ENCODE measurements at places on chromosomes 1 and 21. TPM values are rescaled to one million over a fixed set of nuclear protein-coding genes. Genes with fewer than 3 reads are reported as not detected.
A peak's percentile ranks its signal among the peaks of the same experiment; 100 is the strongest.

DNA sequence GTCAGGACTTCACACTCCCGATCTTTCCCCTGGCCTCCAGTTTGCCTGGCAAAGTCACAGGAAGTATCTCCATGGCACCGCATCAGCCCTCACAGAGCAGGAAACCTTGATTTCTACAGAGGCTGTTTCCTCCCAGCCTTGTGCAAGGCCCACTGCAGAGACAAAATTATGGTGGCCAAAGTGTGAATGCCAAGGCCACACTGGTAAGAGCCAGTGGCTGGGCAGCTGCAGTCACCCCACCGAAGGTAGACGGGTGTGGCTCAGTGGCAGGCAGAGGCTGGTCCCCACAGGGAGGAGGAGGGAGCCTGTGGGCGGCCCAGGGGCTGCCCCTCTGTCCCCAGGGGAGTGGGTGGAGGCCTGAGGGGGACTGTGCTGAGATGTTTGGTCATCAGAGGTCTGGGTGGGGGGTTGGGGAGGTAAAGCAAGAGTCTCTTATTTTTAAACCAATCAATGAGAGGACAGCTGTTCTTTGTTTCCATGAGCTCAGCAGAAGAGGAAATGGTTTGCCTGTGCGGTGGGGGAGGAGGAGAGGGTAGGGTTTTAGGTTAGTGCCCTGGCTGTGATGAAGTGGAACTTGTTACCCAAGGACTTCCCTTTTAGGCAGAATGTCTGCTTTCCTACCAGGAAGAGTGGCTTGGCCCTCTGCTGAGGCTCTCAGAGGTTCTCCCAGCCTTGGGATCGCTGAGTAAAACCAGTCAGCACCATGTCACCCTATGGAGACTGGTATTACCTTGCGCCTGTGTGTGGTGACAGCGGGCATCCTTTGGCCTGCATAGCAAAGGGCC, 18.0 kb upstream of the BTG2 start:
- H3K4me1 ChIP-seq = no peaks in the 10 kb centered on the region
- no peak for DNase-seq
- H3K27ac ChIP-seq = no peak overlapping the region
- H3K4me3 ChIP-seq = no peak overlapping the region
- H3K36me3 ChIP-seq = no peaks in the 10 kb centered on the region
- H3K27me3 ChIP-seq = peaks cover 54% of the 10 kb centered on the region

GRCh38 chr1:92466683-92467352, 19.9 kb downstream of the GFI1 start:
- no peak overlapping the region for H3K27ac ChIP-seq
- DNase-seq = no peak
- H3K36me3 ChIP-seq = no peaks in the 10 kb centered on the region
- H3K4me1 ChIP-seq = peaks cover 2% of the 10 kb centered on the region

GRCh38 chr1:14891991-14892390, 261.6 kb upstream of the TMEM51 start:
- DNase-seq = no peak
- no peak overlapping the region for H3K27ac ChIP-seq
- H3K27me3 ChIP-seq = peaks cover 30% of the 10 kb centered on the region
- no peak overlapping the region for H3K4me3 ChIP-seq

- peaks cover 25% of the 10 kb centered on the region for H3K36me3 ChIP-seq
- no peak for DNase-seq
- H3K4me3 ChIP-seq = peak overlapping the region; percentile 90
- no peaks in the 10 kb centered on the region for H3K27me3 ChIP-seq
Measured at GRCh38 chr1:145955436-145955835, 2.4 kb downstream of the LIX1L start.

DNA sequence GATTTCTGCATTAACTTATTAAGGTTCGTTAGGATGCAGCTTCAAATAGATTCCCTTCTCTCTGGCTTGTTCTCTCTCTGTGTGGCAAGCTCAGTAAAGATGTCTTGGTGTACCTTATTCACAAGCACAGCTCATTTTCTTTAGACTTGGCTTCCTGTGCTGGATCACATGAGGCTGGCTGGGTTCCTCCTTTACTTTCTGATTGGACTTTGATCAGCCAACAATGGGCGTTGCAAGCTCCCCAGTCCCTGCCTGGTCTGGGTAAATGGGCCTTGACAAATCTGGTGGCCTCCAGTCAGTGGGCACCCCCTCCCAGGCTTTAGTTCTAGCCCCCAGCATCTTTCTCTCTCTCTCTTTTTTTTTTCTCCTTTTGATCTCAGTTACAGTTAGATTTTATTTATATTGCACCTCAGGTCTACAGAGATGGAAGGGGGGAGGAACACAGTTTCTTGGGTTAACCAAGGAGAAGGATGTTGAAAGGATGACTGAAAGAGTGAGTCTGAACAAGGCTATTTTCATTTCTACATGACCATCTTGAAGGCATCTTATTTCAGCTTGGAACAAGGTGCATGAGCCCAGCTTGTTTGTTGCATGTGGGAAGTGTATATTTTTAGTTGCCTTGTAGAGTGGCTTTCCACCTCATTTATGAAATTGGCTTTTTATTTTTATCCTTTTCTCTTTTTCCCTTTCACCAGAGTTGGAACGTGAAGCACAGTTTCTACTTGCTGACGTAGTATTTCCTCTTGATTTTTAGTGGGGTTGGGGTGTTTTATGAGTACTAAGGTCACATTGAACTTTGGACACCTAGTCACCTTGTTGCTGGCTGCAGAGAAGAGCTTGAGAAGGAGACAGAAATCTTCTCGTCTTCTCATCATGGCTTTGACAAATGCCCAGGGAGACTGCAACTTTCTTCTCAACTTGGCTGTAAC, 77.1 kb downstream of the PBX1 start:
- H3K36me3 ChIP-seq = peaks cover 18% of the 10 kb centered on the region
- DNase-seq = no peak
- no peaks in the 10 kb centered on the region for H3K27me3 ChIP-seq
- H3K27ac ChIP-seq = peak overlapping the region; percentile 92
- peaks cover 45% of the 10 kb centered on the region for H3K4me1 ChIP-seq

DNA sequence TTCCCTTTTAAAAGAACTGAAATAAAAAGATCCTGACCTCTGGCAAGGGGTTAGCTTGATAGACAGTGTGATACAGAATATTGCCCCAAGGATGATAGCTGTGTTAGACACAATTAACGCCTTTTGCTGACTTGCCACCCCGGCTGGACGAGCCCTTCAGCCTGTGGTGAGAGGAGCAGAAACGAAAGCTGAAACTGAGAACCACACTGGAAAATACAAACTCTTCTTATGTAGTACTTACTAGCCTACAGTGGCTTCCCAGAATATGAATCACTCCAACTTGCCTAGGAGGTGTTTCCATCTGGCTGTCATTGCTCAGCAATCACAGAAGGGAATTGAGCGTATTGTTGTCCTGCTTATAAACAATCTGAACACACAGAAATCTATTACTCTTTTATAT, 22.9 kb downstream of the SAMSN1 start:
- H3K36me3 ChIP-seq = no peaks in the 10 kb centered on the region
- H3K27me3 ChIP-seq = no peaks in the 10 kb centered on the region
- H3K4me1 ChIP-seq = no peaks in the 10 kb centered on the region
- H3K4me3 ChIP-seq = no peak overlapping the region

GRCh38 chr1:113307771-113308445, 82.4 kb upstream of the MAGI3 start:
- H3K4me3 ChIP-seq = no peak overlapping the region
- peaks cover 10% of the 10 kb centered on the region for H3K27me3 ChIP-seq
- H3K4me1 ChIP-seq = peaks cover 10% of the 10 kb centered on the region
- peak; percentile 9 for DNase-seq

DNA sequence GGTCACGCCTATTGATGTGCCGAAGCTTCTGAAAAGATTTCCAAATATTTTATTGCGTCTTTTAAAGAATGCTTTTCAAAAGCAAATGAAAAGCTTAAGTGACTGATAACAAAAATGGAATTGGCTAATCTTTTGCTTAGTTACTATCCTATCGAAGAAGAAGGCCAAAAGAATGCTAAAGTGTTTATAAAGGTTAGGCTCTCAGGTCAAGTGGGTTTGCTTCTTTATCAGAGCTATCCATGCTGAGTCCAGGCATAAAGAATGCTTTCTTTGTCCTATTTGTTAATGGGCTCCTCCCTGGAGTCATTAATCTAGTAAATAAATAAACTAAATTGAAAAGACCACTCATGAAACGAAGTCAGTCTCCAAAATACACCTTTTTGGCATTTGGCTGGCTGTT, 133.4 kb upstream of the LYPLAL1 start:
- peaks cover 12% of the 10 kb centered on the region for H3K4me1 ChIP-seq
- H3K27me3 ChIP-seq = no peaks in the 10 kb centered on the region
- no peaks in the 10 kb centered on the region for H3K36me3 ChIP-seq
- no peak overlapping the region for H3K4me3 ChIP-seq

Gene KIF2C
- 16.7 TPM for total RNA-seq

DNA sequence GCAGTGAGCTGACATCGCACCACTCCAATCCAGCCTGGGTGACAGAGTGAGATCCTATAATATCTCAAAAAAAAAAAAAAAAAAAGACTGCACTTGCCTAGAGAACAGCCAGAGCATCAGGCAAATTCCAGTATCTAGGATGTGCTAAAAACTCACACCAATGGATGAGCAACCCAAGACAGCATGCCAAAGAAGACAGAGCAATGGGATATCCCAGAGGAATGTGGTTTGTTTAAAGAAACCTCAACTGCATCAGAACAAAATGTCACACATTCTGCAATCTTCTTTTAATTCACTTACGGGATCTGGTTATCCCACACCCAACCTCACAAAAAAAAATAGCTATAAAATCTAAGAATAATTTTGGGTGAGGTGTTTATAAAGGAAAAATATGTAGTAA, 7.3 kb downstream of the KCNH1 start:
- no peak overlapping the region for H3K27ac ChIP-seq
- no peaks in the 10 kb centered on the region for H3K36me3 ChIP-seq
- peak; percentile 43 for DNase-seq
- peaks cover 14% of the 10 kb centered on the region for H3K4me1 ChIP-seq
- no peak overlapping the region for H3K4me3 ChIP-seq

Gene SLC2A5
- 0.45 TPM for total RNA-seq

GRCh38 chr1:22611530-22611947, 24.9 kb upstream of the C1QA start:
- H3K27ac ChIP-seq = no peak overlapping the region
- peaks cover 54% of the 10 kb centered on the region for H3K27me3 ChIP-seq
- no peak overlapping the region for H3K4me3 ChIP-seq
- peak; percentile 33 for DNase-seq
- H3K36me3 ChIP-seq = no peaks in the 10 kb centered on the region
- no peaks in the 10 kb centered on the region for H3K4me1 ChIP-seq

Gene PLA2G2F
- not detected for total RNA-seq

DNA sequence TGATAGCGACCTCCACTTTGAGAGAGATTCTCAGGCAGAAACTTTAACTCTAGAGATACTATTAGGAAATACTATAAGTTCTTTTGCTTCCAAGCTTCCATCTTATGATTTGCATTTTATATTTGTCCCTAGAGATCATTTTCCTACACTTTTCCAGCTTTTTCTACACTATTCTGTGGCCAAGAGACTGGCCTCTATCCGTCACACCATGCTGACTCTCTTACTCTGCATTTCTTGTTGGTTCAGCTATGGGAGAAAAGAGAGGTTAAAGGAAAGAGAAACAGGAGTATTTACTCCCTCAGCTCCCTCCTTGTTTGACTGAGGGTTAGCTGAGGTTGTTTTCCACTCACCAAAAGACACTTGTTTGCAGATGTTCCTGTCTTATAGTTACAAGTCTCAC, 665.6 kb upstream of the CXADR start:
- H3K27ac ChIP-seq = no peak overlapping the region
- no peaks in the 10 kb centered on the region for H3K36me3 ChIP-seq
- H3K4me3 ChIP-seq = no peak overlapping the region

- H3K27ac ChIP-seq = no peak overlapping the region
- peaks cover 7% of the 10 kb centered on the region for H3K27me3 ChIP-seq
- H3K4me3 ChIP-seq = no peak overlapping the region
Measured at GRCh38 chr1:114009393-114009792, 30.1 kb downstream of the OLFML3 start.
